HEK293T (cell line): ENCODE measurements at places on chromosomes 11 and 22.

GRCh38 chr11:120025606-120026335, 112.1 kb downstream of the TRIM29 start:
- no peak for DNase-seq

- no peak for DNase-seq
These were observed 7.6 kb upstream of the RNH1 start for GRCh38 chr11:514606-515005.

DNA sequence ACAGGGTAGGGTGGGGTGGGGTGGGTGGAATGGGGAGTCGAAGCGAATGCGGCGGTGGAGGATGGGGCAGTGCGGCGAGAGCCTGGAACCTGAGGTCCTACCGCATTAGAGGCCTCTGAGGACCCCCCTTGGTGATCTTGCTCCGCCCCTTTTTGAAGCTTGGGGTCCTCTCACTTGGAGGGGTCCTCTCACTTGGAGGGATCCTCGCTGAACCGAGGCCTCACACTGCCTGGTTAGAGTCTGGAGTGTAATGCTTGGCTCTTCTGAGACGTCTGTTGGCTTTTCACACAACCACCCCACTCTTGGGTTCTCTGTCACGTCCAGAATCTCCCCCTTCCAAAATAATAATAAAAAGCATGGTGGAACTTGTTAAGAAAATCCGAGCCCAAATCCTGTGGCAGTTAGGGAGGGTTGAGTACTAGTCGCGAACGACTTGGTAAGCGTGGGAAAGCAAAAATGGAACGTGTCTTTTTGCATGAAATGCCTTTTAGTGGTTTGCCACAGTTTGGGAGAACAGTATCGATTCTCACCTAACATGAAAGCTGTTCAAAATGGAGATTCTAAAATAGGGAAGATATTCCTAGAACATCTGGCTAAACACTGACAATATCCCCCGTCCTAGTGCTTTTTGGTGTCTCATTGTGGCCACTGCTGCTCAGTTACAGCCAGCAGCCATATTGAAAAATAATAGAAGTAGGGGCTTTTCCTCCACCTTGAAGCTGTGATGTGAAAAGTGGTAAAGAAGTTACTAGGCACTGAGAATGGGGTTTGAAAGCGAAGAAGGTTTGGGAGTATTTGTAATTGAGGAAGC, 822 bp downstream of the RBX1 start:
- no peak for DNase-seq

GRCh38 chr11:71381781-71382505, 66.2 kb downstream of the DHCR7 start:
- DNase-seq: no peak

- no peak for DNase-seq
These were observed 36.9 kb upstream of the BID start for GRCh38 chr22:17811119-17811518.

DNA sequence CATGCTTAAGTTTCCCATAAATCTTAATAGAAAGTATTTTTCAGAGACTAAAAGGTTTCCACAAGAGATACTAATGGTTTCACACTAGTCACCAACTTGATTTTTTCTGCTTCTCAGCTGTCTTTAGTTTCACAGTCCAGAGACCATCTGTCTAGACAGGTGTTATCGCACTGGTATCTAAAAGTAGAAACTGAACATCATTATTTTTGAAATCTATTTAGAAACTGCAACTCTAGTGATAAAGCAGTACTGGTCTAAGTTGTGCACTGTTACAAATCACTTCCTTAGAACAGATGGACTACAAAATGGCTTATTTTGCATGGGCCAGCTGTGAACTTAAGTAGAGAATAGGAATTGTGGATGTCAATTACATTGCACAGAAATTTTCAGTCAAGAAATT, 78.0 kb downstream of the CNTN5 start:
- DNase-seq: no peak

DNA sequence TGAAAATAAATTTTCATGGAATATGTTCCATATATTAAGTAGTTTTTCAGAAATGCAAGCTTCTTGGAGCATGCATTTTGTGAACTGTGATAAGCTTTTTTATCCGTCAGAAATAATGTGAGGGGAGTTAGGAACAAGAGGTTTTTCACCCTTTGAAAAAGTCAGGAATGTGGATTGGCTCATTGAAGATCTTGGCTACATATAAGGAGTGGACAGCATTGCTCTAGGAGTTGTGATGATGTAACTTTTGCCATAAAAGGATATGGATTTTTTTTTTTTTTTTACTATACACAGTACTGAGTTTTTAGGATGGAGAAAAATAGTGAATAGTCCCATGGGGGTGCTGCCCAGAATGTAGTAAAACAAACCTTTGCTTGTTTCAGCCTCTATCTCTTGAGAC, 180.2 kb downstream of the NAV2 start:
- no peak for DNase-seq

DNA sequence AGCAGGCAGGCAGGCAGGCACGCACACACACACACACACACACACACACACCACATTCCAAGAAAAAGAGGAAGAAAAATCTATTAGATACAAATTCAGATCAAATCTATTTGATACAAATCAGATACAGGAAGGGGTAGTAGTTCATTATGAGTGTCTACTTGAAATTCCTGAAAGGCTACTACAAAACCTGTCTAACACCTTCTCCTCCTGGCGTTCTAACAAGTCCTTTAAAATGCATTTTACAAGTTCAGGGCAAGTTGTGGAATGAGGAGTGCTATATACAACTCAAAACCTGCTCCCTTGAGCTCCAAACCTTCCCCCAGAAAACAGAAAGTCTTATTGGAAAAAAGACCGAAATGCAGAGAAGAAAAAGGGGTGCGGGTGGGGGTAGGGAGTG, 476 bp downstream of the ARHGAP32 start:
- DNase-seq: no peak

- DNase-seq: no peak
These were observed 972.8 kb downstream of the OPCML start for GRCh38 chr11:132559331-132560036.

DNA sequence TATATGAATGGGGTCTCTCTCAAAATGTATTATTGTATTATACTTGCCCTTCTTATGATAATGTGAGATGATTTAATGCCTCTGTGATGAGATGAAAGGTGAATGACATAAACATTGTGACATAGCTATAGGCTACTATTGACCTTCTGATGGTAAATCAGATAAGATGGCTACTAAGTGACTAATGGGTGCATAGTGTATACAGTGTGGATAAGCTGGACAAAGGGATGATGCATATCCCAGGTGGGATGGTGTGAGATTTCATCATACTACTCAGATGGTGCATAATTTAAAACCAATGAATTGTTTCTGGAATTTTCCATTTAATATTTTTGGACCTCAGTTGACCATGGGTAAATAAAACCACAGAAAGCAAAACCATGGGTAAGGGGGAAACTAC, 243.5 kb downstream of the SBF2 start:
- DNase-seq: no peak

- no peak for DNase-seq
These were observed 122.5 kb upstream of the ZC3H12C start for GRCh38 chr11:109970516-109971183.

DNA sequence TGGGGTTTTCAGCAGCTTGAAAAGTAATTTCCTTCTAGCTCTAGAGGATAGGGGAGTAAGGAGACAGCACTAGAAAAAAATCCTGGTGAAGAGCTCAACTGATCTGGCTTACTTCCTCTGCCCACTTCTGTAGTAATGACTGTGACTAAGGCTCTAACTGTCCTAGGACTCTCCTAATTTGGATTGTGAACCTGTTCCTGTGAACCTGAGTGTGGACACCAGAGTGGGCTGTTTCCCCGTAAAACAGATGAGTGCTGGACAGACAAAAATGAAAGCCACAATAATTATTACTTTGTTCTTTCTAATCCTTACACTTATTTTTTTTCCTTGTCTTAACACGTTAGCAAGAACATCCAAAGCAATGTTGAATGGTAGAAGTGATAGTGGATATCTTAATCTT, 154.1 kb downstream of the AASDHPPT start:
- DNase-seq: no peak

- DNase-seq: no peak
These were observed 43.1 kb upstream of the PPARA start for GRCh38 chr22:46107089-46107664.

- DNase-seq: no peak
These were observed 1.9 kb downstream of the BID start for GRCh38 chr22:17772249-17772957.

DNA sequence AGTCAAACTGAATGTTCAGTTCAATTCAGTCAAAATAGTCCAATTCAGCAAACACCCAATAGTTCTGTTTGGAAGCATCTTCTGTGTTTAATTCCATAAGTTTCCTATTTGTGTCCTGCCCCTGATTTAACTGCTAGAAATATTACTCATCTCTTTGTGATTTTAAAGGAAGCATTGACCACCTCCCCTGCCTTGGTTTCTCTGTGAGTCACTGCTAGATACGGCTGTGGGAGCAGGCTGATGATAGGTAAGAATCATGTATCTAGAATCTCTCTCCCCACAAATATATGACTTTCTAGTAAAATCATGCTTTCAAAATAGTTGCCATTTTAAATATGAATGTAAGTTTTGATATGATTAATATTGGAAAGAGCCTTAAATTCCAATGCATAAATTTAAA, 888.5 kb downstream of the NTM start:
- no peak for DNase-seq

DNA sequence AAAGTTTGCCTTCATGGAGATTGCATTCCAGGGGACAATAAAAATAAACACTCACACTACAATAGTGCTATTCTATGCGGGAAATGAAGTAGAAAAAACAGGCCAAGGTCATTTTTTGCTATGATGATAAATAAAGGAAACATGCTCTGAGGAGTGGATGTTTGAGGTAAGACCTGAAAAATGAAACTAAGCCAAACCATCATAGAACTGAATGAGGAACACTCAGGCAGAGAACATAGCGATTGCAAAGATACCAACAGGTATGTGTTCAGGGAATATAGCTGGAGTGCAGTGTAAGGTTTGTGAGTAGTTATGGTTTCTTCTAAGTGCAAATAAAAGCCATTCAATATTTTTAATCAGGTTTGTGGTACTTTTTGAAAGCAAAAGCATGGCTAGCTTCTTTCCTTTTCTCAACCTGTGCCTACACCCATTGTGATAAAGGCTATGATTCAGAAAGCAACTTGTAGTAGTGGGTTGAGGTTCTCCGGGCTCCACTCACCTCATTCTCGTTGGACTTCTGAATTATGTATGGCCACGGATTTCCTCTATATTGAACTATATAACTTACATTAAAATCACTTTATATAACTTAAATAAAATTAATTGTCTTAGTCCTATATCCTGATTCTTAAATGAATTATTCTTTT, 278.2 kb upstream of the CHORDC1 start:
- no peak for DNase-seq

DNA sequence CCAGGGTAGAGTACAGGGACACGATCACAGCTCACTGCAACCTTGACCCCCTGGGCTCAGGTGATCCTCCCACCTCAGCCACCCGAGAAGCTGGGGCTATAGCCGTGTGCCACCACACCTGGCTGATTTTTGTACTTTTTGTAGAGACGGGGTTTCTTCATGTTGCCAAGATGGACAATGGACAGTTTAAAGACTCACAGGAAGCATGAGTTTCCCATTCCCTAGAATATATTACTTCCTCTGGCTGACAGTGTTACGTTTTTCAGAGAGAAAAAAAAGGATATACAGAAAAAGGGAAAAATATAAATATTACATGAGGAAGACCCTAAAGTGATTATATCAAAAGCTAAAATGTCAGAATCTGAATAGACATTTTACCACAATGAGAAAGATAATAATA, 72.3 kb downstream of the RSF1 start:
- DNase-seq: no peak

- DNase-seq: no peak
These were observed 7.8 kb upstream of the KDM2A start for GRCh38 chr11:67111261-67111660.

- DNase-seq: peak; percentile 41
These were observed 72.9 kb downstream of the CTTN start for GRCh38 chr11:70471254-70471653.

DNA sequence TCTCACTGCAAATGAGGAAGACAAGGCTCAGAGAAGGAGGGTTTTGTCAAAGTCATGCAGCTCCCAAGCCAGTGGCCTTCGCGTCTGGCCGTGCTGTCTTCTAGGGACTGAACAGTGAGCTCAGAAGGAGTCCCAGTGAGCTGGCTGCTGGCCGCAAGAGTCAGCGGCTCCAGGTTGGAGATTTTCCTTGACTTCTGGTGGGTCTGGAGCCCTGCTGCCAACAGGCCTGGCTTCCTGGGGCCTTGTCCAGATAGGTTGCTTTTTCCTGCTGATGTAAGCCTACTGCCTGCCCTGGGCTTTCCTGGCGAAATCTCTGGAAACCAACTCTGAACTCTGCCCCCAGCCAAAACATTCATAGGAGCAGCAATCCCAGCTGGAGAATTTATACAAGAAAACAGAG, 272.7 kb upstream of the CADM1 start:
- no peak for DNase-seq

- no peak for DNase-seq
These were observed 263.8 kb upstream of the LUZP2 start for GRCh38 chr11:24233041-24233440.

- DNase-seq: no peak
These were observed 315.6 kb downstream of the RAB38 start for GRCh38 chr11:87859636-87860035.

DNA sequence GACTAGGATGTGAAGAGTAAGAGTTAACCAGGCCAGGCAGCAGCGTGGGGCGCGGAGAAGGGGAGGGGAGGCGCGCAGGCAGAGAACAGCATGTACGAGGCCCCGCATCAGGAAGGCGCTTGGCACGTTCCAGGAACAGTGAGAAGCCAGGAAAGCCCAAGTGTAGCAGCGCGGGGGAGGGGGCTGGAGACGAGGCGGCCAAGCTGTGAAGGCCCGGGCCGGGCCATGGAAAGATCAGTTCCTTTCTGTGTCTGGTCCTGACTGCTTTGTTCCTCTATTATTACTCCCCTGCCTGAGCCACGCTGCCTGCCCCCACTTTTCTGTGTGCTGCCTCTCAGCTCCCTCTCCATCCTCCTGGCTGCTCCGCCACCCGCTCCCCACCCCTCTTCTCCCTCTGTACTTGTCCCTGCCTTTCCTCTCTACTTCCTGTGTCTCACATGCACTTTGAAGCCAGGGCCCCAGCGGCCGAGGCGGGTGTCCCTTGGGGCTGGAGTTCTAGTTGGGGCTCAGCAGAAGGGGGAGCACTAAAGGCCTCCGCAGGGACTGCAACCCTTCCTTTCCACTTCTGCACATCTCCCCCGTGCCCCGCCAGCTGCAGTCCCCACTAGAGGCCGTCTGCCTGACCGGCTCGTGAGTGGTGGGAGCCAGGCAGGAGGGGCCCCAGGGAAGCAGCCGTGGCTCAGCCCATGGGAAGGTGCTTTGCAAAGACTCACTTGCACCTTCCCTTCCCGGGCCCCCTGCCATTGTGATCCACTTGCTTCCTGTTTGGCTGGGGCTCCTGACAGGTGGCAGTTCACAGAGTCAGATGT, 63.7 kb downstream of the PRDM11 start:
- DNase-seq: no peak
